ENCODE measurements at places on chromosomes 4 and X. TPM values are rescaled to one million over a fixed set of nuclear protein-coding genes. Genes with fewer than 3 reads are reported as not detected.

The TLR3 gene
- 0.60 TPM for total RNA-seq

The DNAAF6 gene
- not detected for total RNA-seq

The RHOXF2B gene
- not detected for total RNA-seq

The CSAG1 gene
- total RNA-seq: not detected

The SAGE1 gene
- total RNA-seq: not detected

The GPM6B gene
- 0.11 TPM for total RNA-seq

The SLC25A5 gene
- 179 TPM for total RNA-seq

The CENPVL1 gene
- not detected for total RNA-seq

The INTU gene
- 2.8 TPM for total RNA-seq

The SYN1 gene
- 0.17 TPM for total RNA-seq

The SORBS2 gene
- total RNA-seq: 45.1 TPM

The PF4V1 gene
- not detected for total RNA-seq

The MAGEA2B gene
- total RNA-seq: not detected

The MTCP1 gene
- 17.6 TPM for total RNA-seq

The CDS1 gene
- under 0.01 TPM for total RNA-seq

The CCDC160 gene
- not detected for total RNA-seq

The RAB40A gene
- under 0.01 TPM for total RNA-seq

The CT45A1 gene
- not detected for total RNA-seq

The ZFP92 gene
- 0.26 TPM for total RNA-seq

The FGF5 gene
- 0.09 TPM for total RNA-seq

The LEF1 gene
- 0.22 TPM for total RNA-seq

The FAM184B gene
- total RNA-seq: not detected

The SEPSECS gene
- 8.8 TPM for total RNA-seq

The TMPRSS11B gene
- total RNA-seq: not detected

The GRPR gene
- not detected for total RNA-seq

The ADAMTS3 gene
- total RNA-seq: 0.34 TPM

The CSAG2 gene
- total RNA-seq: not detected

The GPR119 gene
- total RNA-seq: not detected

The RTL3 gene
- total RNA-seq: not detected

The CHRDL1 gene
- total RNA-seq: not detected

The OPRPN gene
- total RNA-seq: not detected
